ENCODE measurements at places on chromosomes 6 and 20.

DNA sequence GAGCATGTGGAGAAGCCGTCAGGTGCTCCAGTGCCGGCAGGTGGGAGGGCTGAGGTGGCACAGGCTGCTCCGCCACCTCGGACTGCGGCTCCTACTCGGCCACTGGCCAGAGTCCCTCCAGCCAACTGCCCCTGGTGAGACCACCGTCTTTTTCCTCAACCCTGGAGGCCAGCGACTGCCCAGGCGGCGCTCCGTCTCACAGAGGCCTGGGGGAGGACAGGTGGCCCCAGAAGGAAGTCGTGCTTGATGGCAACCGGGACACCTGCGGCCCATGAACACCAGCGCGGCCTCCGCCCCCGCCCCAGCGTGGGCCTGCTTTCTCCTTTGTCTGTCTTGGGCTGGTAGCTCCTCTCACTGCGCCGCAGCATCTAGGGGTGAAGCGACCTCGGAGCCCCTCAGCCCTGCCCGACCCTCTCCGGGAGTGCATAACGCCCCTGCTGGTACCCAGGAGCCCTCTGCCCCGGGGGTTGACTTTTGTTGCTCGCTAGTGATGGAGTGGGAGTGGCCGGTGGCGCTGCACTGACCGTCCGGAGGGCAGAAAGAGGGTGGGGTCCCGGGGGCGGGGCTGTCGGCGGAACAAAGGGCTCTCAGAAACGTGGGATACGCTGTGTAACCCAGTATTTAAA, 706 bp upstream of the TUBB2B start:
- DNase-seq = no peak

DNA sequence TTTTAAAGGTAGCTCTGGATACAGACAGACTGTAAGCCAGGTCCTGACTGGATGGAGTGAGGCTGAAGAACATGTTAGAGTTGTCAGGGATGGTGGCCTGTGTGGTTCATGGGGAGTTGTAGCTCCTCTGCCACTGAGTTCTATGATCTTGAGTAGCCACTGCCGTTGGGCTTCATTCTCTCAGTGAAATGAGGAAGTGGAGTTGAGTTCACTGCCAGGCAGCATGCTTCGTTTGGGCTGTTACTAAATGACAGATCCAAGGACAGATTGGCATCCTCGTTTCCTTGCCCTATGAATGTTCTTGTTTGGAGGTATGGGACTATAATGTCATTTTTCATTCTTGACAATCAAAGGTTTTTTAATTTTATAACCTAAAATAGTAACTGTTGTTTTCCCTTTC, 37.2 kb downstream of the SCAND1 start:
- DNase-seq = no peak

DNA sequence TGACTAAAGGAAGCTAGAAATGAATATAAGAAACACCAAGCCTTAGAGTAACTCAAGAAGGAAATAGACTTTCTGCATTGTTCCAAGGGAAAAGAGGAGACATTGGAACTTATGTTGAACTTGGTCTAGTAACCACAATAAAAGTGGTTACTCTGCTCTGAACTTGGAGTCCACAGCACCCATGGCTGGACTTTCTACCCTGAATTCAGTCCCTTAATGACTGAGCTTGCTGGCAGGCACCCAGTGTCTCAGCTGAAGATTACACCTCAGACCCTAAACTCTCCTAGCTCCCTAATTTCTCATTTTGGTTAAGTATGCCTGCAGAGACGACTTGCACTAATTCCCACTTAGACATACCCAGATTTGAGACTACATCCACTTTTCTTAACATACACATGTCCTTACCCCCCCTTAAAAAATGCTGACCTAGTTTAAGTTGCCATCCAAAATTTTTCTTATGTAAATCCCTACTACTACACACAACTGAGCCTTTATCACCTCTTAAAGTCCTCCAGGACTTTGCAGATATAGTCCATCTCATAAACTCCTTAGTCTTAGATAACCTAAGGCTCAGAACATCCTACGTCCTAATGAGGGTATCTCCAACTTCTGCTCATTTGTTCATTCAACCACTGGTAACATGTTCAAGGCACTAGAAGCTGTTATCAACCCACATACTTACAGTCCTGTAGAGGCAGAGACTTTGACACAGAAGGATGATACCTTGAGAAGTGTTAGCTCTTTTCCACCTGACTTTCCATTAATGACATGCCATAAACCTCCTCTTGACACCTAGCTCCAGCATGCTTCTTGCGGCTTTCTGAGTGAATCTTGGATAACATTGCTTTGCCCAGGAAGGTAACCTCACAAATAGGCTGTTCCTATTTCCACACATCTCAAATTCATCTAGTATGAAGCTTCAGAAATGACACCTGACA, 129.8 kb downstream of the ALDH8A1 start:
- DNase-seq = no peak

DNA sequence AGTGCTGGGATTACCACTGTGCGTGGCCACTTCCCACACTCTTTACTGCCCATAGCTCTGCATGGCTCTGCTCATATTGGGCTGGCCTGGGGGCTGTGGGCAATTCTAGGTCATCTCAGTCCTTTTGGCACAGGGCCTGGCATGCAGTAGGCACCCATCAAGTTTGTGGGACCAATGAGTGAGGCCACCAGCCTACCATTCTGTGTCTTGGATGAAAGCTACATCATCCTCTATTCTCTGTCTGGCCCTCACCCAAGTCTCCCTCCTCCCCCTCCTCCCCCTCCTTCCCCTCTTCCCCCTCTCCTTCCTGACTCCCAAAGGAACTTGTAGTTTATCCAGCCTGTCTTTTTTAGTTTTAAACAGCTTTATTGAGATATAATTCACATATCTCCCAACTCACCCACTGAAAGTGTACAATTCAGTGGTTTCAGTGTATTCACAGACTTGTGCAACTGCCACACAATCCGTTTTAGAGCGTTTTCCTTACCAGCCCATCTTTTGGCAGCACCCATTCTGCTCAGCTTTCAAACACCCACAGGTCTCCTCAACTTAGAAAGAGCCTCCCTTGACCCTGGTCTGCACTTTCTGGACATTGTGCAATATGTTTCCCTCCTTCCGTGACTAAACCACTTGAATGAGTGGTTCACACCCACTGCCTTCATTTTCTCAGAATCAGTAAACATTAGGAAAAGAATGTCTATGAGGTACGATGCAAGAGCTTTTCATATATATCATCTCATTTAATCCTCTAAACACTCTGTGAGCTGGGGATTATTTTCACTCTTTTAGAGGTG, 21.5 kb upstream of the MRPS18A start:
- DNase-seq = no peak

GRCh38 chr20:63957004-63957689, 931 bp upstream of the UCKL1 start:
- no peak for DNase-seq

GRCh38 chr6:12504325-12504966, 212.1 kb upstream of the PHACTR1 start:
- no peak for DNase-seq

GRCh38 chr20:9281803-9282202, 212.9 kb downstream of the PLCB4 start:
- DNase-seq = no peak

GRCh38 chr6:164015088-164015484, 600.6 kb downstream of the QKI start:
- no peak for DNase-seq

- no peak for DNase-seq
These were observed 610 bp downstream of the ZNF217 start for GRCh38 chr20:53592992-53593465.

GRCh38 chr6:142671791-142672190, 273.2 kb downstream of the HIVEP2 start:
- DNase-seq = no peak

GRCh38 chr20:13118676-13119075, 102.4 kb upstream of the ISM1 start:
- no peak for DNase-seq

- no peak for DNase-seq
These were observed 607.3 kb upstream of the CITED2 start for GRCh38 chr6:139981768-139982181.

DNA sequence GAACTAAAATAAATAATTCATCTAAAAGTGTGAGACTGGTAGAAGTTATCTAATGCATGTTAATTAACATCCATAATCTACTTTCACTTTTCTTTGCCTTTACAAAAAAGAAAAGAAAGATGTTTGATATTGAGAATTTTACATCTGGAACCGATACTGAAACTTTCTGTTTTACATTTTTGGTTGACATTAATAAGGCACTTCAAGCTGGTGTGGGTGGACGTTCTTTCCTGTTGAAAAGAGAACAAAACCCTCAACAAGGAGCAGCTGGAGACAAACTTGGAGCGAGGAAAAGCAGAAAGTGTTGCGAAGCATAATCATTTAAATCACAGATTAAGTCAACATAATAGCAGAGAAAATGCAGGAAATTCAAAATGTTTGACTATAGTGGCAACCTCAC, 575.2 kb upstream of the ADGRB3 start:
- DNase-seq = no peak

DNA sequence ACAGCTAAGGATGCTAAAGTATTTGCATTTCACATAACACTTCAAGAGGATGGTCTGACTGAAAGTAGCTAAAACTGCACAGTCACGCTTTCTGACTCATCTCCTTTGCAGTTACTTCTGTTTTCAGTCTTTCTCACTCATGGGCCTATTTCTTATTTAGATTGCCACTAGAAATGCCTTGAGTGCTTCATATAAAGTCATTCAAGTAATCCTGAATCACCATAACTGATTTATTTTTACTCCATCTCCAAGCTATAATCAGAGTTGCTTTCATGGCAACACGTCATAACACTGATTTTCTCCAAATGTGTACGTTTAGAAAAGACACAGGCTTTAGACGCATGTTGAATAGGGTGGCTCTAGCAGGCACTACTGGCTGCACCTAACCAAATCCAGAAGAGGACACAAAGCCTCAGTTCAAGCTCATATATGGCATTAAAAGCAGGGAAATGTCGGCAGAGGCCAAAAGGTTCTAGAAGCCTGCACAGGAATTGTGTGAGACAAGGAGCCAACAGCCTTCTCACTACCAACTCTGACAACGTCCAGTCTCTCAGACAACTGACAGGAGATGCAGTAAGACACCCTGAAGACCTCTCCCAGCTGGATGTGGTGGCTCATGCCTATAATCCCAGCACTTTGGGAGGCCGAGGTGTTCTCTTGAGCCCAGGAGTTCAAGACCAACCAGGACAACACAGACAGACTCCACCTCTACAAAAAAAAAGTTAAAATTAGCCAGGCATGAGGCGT, 64.1 kb upstream of the BEND6 start:
- no peak for DNase-seq

GRCh38 chr6:11392778-11393507, 144.6 kb upstream of the TMEM170B start:
- DNase-seq = no peak

- DNase-seq = no peak
These were observed 580.7 kb upstream of the GJE1 start for GRCh38 chr6:141552031-141552430.

DNA sequence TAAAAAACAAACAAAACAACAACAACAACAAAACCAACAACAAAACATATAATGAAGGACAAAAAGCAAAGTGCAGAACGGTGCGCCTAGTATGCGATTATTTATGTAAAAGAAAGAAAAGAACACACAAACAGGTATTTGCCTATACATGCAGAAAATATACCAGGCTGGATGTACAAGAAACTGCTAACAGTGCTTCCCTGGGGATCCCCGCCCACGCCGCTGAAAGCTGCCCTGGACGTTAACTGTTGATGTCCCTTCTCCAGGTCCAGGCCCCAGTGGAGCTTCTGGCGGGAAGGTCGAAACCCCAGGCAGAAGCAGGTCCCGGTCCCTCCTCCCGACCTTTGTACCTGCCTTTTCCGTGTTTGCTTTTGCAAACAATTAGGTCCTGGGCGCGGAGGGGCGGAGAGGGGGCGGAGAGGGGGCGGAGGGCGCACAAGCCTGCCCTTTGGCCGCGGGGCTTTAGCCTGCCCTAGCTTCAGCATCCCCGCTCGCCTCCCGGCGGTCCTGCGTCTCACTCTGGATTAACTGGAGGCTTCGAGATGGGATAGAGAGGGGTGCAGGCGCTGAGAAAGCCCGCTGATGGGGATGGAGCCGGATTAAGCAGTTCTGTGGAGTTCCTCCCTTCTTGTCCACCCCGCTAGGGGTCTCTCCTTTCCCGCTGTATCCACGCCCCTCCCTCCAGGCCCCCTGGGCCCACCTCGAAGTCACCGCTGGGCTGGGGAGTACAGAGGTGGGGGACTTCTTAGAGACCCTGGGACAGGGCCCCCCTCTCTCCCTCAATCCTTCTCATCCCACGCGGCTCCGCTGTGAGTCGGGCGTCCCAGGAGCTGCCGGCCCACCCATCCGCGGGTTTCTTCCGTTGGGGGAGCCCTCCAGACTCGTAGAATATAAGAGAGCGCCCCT, 8.2 kb upstream of the AHCY start:
- DNase-seq = no peak

- no peak for DNase-seq
These were observed 54.4 kb downstream of the TOX2 start for GRCh38 chr20:43969028-43969447.

GRCh38 chr6:143694560-143694959, 16.8 kb downstream of the PHACTR2 start:
- no peak for DNase-seq

- no peak for DNase-seq
These were observed 156.9 kb downstream of the VEGFA start for GRCh38 chr6:43926634-43927531.

- DNase-seq = no peak
These were observed 378.5 kb downstream of the FRK start for GRCh38 chr6:115681978-115682775.

- DNase-seq = no peak
These were observed 24.7 kb upstream of the ZFAND3 start for GRCh38 chr6:37794825-37795224.

- DNase-seq = no peak
These were observed 263.9 kb upstream of the NT5E start for GRCh38 chr6:85185977-85186376.

- no peak for DNase-seq
These were observed 14.1 kb downstream of the TUBB2B start for GRCh38 chr6:3213334-3213695.

- DNase-seq = no peak
These were observed 118.8 kb downstream of the PHACTR3 start for GRCh38 chr20:59723108-59723500.

DNA sequence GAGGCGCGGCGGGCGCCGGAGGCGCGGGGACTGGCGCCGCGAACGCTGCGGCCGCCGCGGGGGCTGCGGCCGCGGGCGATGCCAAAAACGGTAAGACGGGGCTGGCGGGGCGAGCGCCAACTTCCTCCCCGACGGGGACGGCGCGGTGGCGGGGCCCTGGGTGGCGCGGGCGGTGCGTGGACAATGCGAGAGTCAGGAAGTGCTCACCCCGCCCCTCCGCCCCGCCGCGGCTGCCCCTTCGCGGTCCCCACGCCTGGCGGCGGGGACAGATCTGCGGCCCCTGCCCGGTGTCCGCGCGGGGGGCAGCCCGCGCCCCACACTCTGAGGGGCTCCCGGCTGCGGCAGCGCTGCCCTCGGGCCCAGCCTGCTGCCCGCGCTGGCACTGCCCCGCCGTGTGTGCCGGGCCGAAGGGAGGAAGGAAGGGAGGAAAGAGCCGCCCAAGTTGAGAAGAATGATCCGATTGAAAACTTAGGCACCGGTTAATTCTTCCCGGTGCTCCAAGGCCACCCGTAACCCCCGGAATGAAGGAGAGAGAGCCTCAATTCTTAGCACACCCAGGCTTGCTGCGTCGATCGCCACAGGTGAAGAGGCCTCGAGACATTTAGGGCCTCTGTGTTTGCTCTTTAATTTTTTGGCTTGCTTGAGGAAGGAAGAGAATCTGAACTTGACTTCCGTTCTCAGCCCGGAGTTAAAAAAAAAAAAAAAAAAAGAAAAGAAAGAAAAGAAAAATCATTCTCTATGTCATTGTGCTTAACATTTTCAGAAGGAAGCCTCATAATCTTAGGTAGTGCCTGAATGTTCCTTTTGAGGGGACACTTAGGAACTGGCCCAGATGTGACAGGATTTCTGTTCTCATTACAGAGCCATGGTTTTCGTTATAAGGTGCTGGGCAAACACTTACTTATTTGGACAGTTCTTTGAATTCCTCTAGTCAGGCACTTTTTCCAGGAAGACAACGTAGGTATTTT, 982 bp downstream of the HECA start:
- no peak for DNase-seq

All from stimulated activated CD4-positive, alpha-beta T cell treated with anti-CD3 and anti-CD28 coated beads, TNF-alpha, amount 100 ng/mL, for 48 hours (primary cell).